Sigmoid colon (tissue), 7 donors: ENCODE measurements at places on chromosomes 5 and 9. TPM values are rescaled to one million over a fixed set of nuclear protein-coding genes. Genes with fewer than 3 reads are reported as not detected.

PCDHB6 gene
- 1.4 TPM for total RNA-seq

SHB gene
- total RNA-seq: 10.5 TPM

FAM221B gene
- total RNA-seq: not detected

CARTPT gene
- 20.0 TPM for total RNA-seq

DAB2 gene
- total RNA-seq: 74.1 TPM

TEX48 gene
- total RNA-seq: not detected

TSSK1B gene
- not detected for total RNA-seq

SMIM32 gene
- total RNA-seq: 0.36 TPM

NUDT12 gene
- total RNA-seq: 8.4 TPM

GARIN3 gene
- not detected for total RNA-seq
